ENCODE measurements at places on chromosomes 13 and 19.

DNA sequence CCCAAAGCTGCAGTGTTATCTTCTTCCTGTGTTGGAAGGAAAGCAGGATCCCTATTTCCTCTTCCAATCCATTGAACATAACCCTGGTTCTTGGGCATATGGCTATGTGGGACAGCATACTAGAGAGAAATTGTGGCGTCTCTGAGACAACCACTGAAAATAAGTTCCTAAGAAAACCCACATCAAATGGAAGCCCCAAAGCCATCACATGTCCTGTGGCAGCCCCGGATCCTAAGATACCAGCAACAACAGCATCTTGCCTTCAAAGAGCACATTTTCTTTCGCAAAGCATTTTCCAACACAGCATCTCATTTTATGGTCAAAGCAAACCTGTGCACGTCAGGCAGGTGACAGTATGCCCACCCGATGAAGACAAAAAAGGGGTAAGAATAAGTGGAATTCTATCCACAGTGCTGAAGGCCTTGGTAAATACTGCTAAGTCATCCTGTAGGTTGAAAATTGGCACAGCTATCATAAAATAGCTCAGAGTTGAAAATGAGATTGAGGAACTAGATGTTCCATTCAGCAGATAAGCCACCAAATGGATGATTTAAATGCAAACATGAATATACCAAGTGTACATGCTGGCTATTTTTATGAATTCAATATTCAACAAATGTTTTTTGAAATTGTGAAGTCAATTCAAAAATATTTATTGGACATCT is 232.2 kb downstream of the DLEU7 start:
- DNase-seq: no peak

- no peak for DNase-seq
These were observed 32.3 kb downstream of the ITM2B start for GRCh38 chr13:48265217-48265815.

GRCh38 chr13:31749929-31750328 is 10.6 kb downstream of the RXFP2 start:
- no peak for DNase-seq

DNA sequence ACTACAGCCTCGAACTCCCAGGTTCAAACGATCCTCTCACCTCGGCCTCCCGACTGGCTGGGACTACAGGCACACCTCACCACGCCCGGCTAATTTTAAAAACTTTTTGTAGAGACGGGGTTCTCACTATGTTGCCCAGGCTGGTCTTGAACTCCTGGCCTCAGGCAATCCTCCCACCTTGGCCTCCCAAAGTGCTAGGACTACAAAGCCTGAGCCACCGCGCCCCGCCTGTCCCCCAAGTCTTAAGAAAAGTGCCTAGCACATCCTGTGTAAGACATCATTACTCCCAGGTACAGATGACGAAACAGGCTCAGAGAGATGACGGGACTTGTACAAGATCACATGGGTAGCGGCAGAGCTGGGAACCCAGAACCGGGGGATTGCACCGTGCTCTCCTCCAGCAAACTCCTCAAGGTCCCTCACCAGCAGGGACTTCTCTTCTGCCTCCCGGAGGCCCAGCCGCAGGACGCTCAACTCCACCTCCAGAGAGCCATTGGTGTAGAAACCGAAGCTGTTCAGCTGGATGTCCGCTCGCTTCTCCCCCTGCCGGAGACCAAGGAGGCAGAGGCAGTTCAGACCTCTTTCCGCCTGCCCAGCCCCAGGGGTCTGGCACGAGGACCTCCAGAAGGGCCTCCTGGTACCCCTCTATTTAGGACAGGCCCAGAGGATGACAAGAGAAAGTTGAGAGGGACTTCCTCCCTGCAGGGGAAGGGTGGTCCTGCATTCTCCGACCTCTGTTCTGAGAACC is 1.0 kb downstream of the GPR108 start:
- DNase-seq: peak; percentile 66

GRCh38 chr13:43387880-43388279 is 364.5 kb downstream of the DNAJC15 start:
- no peak for DNase-seq

- no peak for DNase-seq
These were observed 3.2 kb downstream of the KLF16 start for GRCh38 chr19:1860042-1860775.

GRCh38 chr13:40597735-40598365 is 68.6 kb downstream of the FOXO1 start:
- DNase-seq: no peak

GRCh38 chr13:30313311-30313710 is 6.0 kb upstream of the KATNAL1 start:
- DNase-seq: no peak

DNA sequence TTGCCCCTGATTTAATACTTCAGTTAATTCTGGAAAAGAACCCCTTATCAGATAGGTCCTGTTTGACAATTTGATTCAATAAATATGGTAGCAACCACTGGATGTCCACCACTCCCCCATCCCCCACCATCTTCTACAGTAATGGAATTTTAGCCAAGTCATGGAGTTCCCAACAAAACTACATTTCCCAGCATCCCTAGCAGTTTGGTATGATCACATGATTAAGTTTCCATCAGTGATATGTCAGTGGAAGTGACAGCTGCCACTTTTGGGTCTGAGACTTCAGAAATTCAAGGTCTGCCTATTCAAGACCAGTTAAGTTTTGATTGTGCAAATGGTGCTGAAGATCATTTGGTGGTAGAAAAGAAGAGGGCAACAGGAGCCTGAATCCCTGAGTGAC is 85.5 kb downstream of the CACNA1A start:
- no peak for DNase-seq

GRCh38 chr13:36142735-36143134 is 11.6 kb upstream of the DCLK1 start:
- no peak for DNase-seq

DNA sequence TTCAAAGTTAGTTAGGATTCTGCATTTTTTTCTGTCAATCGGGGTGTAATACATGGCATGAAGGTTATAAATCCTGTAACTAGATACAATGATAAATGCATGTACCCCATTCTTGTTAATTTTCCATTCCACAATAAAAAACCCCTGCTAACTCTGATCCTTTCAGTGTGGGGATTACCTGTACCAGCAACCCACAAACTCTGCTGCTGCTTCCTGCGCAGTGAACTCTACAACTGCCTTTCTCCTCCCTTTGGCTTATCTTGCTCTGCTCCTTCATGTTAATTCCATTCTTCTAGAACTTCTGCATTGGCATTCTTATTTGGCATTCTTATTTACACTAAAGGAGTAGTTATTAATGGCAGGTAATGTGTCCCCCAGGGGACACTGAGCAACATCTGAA is 273.1 kb downstream of the KLF12 start:
- no peak for DNase-seq

DNA sequence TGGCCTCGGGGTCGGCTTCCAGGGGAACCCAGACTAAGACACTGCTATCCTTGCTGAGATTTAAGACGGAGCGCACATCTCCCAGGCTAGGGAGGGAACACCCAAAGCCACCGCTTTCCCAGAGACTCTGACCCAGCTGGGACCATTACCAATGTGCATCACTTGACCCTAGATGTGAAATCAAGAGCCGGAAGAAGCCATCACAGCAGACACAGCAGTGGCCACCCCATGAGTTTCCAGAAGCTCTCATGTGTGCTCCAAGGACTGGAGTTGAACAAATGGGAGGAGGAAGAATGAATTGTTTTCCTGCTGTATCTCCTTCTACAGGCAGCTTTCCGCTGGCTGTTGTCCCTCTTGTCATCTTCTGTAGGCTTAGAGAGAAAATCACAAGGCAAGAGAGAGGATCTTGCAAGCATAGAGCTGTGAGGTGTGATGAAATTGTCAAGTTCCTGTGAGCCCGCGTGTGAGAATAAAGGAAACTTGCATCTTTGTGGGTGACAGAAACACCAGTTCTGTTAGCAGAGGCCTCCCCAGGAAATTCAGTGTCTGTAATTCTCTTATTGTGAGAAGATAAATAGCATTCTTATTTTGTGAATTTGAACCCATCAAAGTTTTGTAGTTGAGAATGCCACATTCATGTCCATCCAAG is 711.8 kb downstream of the UQCRFS1 start:
- DNase-seq: no peak

DNA sequence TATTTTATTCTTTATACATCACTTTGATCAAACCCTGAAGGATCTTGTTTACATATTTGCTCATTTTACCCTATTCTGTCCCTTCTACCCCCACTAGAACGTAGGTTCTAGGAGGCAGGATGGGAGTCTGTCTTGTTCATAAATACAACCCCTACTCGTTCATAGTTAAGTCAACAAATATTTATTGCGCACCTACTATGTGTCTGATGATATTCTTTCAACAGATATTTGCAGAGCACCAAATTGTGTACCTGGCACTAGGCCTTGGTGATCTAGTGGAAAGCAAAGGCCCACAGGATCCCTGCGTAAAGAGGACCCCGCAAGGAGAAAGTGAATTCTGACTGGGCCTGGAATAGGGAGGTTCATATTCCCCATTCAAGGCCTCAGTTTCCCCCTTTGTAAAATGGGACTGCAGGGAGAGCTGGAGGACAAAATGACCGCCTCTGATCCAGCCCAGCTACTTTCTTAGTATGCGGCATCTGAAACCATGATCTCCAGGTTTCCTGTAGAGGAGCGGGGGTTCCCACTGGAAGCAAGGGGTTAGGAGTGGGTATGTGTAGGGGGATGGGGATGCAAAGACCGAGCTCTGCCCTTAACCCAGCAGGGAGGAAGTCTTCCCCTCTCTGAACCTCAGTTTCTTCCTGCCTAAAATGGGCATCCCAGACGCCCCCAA is 534 bp upstream of the GEMIN7 start:
- no peak for DNase-seq

DNA sequence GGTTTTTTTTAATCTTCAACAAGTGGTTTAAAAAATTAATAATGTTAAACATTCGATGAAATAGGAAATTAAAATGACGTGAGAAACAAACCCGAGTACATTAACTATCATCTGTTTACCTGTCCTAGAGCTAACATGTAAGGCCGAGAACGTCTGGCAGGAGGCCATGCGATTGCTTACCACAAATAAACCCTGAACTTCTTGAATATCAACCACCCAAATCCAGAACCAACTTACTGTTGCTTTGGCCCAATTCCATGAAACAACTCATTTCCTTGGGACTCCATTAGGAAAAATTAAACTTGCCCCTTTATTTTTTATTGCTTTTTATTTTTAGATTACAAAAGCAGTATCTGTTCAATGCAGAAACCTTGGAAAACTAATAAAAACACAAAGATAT is 228.9 kb upstream of the IRS2 start:
- DNase-seq: no peak

DNA sequence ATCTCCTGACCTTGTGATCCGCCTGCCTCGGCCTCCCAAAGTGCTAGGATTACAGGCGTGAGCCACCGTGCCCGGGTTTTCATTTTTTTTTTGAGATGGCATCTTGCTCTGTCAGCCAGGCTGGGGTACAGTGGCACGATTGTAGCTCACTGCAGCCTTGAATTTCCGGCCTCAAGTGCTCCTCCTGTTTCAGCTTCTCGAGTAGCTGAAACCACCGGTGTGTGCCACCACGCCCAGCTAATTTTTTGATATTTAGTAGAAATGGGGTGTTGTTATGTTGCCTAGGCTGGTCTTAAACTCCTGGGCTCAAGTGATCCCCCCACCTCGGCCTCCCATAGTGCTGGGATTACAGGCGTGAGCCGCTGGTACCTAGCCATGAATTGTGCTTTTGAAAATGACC is 5.9 kb downstream of the ADAT3 start:
- DNase-seq: no peak

GRCh38 chr13:41643507-41643906 is 186.2 kb downstream of the RGCC start:
- no peak for DNase-seq

- no peak for DNase-seq
These were observed 5.8 kb downstream of the PPP1R37 start for GRCh38 chr19:45098521-45099466.

- no peak for DNase-seq
These were observed 62.1 kb upstream of the FREM2 start for GRCh38 chr13:38624822-38625221.

DNA sequence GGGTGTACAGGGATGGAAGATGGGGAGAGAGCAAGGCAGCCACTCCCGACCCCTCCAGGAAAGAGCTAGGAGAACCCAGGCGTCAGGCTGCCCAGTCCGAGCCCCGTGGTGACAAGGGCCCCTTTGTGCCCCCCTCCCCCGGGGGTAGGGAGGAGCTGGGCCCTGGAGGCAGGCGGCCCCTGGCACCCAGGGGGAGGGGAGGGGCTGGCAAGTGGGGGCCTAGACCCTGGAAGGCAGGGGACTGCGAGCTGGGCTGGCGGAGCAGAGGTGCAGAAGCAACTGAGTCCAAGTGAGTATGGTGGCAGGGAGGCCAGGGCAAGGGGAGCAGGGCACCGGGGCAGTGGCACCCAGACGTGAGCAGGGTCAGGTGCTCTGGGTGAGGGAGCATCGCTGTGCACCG is at the start of gene MAG:
Gene MAG, plus strand, starts transcription at position 246 of the 400 bp plus-strand sequence. CDS start 3,248 bp downstream, outside the sequence.
- no peak for DNase-seq

GRCh38 chr19:45059258-45059965 is 16.9 kb downstream of the ZNF296 start:
- peak; percentile 68 for DNase-seq

- no peak for DNase-seq
These were observed 77.5 kb downstream of the SERP2 start for GRCh38 chr13:44451126-44451525.
